ENCODE measurements at places on chromosomes 2 and 18. TPM values are rescaled to one million over a fixed set of nuclear protein-coding genes. Genes with fewer than 3 reads are reported as not detected.
A peak's percentile ranks its signal among the peaks of the same experiment; 100 is the strongest.

The SLC16A14 gene
- total RNA-seq = 1.2 TPM

The MEIS1 gene
- not detected for total RNA-seq

The ANKRD53 gene
- total RNA-seq = 0.14 TPM

DNA sequence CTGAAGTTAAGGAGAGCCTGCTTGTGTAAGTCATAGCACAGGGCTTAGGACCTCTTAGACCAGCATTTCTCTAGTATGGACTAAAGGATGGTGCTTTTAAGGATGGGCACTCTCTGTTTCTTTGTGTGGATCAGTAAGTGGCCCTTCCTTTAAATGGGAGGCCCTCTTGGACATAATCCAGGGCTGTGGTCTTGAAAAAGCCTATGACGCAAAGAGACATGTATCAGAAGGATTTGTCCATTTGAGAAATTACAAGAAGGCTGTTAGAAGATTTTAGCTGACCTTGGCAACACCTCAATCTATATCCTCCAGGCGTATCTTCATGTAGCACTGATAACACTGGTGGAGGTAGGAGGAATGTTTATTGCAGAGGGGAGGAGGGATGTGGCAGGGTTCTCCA, 79.2 kb downstream of the PRPF40A start:
- DNase-seq = no peak
- no peaks in the 10 kb centered on the region for H3K4me1 ChIP-seq
- H3K27me3 ChIP-seq = no peaks in the 10 kb centered on the region
- H3K36me3 ChIP-seq = no peaks in the 10 kb centered on the region
- H3K27ac ChIP-seq = no peak overlapping the region
- H3K4me3 ChIP-seq = no peak overlapping the region

DNA sequence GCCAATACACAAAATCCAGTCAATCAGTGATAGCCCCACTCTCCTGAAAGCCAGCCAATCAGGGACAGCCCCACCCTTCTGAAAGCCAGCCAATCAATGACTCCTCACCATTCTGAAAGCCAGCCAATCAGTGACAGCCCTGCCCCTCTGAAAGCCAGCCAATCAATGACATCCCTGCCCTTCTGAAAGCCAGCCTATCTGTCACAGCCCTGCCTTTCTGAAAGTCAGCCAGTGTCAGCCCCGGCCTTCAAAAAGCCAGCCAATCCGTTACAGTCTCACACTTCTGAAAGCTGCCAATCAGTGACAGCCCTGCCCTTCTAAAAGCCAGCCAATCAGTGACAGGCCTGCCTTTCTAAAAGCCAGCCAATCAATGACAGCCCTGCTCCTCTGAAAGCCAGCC, 95.9 kb upstream of the HDAC4 start:
- H3K36me3 ChIP-seq = no peaks in the 10 kb centered on the region
- DNase-seq = peak; percentile 40
- no peak overlapping the region for H3K27ac ChIP-seq

- no peaks in the 10 kb centered on the region for H3K4me1 ChIP-seq
- DNase-seq = no peak
- H3K27ac ChIP-seq = no peak overlapping the region
- H3K36me3 ChIP-seq = no peaks in the 10 kb centered on the region
These were observed 13.6 kb downstream of the DCC start for GRCh38 chr18:52353589-52353988.

GRCh38 chr2:170823088-170823897, 6.6 kb downstream of the GAD1 start:
- peak; percentile 52 for DNase-seq
- H3K4me1 ChIP-seq = peaks cover 34% of the 10 kb centered on the region
- H3K27ac ChIP-seq = no peak overlapping the region
- H3K36me3 ChIP-seq = no peaks in the 10 kb centered on the region
- H3K4me3 ChIP-seq = peak overlapping the region; percentile 60
- peaks cover 72% of the 10 kb centered on the region for H3K27me3 ChIP-seq

GRCh38 chr18:77096936-77097886, 35.4 kb downstream of the MBP start:
- no peak overlapping the region for H3K4me3 ChIP-seq
- no peak for DNase-seq
- peak overlapping the region; percentile 40 for H3K27ac ChIP-seq

DNA sequence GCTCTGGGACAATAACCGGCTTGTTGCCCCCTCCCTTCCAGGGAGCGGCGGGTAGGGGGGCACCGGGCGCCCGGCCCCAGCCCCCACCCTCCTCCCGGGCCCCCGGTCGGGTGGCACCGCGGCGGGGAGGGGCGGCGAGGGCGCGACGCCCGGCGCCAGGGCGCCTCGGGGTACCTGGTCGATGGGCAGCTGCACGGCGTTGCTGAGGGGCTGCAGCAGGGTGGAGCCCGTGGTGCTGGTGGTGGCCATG, 193 bp downstream of the MBOAT2 start:
- H3K36me3 ChIP-seq = peaks cover 2% of the 10 kb centered on the region
- H3K27me3 ChIP-seq = peaks cover 6% of the 10 kb centered on the region
- peaks cover 11% of the 10 kb centered on the region for H3K4me1 ChIP-seq
- H3K27ac ChIP-seq = no peak overlapping the region
- no peak overlapping the region for H3K4me3 ChIP-seq

GRCh38 chr2:160489111-160489510, 4.5 kb downstream of the RBMS1 start:
- peaks cover 67% of the 10 kb centered on the region for H3K4me1 ChIP-seq
- H3K4me3 ChIP-seq = no peak overlapping the region
- DNase-seq = no peak
- no peaks in the 10 kb centered on the region for H3K27me3 ChIP-seq

DNA sequence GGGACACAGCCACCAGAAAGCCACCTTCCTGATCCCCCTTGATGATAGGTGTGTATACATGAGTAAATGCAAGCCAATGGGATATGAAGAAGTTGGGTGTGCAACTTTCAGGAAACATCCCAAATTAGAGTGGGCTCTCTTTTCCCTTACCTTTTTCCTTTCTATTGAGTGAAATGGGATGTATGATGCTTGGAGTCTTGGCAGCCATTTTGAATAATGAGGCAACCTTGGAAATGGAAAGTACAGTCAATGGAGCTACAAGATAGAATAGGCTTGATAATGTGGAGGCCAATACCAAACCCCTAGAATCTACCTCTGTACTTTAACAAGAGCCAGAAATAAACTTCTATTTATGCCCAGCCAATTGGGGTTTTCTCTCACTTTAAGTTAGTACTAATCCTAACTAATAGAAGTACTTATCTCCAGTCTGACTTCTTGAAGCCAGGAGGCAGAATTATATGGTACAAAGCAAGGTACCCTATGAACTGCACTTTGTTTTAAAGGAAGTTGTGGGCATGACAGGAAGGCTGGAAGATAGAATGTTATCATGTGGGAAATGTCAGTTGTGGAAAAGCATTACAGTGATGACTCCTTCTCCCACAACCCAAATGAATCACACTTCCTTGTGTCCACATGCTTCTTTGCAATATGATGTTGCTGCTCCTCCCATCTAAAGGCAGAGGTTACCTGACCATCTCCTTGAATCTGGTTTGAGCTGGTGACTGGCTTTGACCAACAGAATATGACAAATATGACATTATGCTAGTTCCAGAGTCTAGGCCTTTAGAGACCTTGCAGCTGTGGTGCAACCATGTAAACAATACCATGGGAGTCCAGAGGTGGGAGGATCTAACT, 12.9 kb upstream of the NABP1 start:
- H3K4me3 ChIP-seq = no peak overlapping the region
- H3K27me3 ChIP-seq = no peaks in the 10 kb centered on the region
- no peak overlapping the region for H3K27ac ChIP-seq
- H3K36me3 ChIP-seq = no peaks in the 10 kb centered on the region
- no peak for DNase-seq

All from activated CD4-positive, alpha-beta T cell treated with anti-CD3 and anti-CD28 coated beads for 36 hours (primary cell).